ENCODE measurements at places on chromosomes 6 and 20.

DNA sequence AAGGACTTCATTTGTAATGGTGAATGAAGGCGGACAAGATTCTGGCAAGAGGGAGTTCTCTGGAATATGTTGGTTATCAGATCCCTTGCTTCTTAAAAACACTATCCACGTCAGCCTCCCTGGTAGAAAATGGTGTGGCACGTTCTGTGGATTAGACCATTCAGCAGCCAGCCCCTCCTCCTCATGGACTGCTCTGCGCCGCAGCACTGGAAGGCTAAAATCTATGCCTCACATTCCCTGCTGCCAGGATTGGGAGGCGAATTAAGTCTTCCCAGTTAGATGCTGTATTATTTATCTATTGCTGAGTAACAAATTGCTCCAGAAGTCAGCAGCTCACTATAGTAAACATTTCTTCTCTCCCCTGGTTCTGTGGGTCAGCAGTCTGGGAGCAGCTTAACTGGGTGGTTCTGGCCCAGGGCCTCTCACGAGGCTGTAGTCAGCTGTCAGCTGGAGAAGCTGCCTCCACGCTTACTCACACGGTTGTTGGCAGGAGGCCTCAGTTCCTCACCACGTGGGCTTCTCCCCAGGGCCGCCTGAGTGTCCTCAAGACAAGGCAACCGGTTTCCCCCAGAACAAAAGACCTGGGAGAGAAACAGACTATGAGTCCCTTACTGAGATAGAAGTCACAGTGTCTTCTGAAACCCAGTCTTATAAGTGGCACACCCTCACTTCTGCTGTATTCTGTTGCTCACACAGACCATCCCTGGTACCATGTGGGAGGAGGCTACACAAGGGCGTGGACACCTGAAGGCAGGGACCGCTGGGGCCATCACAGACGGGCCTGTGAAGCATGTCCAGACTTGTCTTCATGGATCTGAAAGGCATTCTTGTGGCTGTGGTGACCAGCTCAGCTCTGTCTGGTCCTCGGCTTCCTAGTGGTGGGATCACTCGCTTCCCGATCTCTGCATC lies 101.0 kb downstream of the NRN1 start:
- DNase-seq, result no peak

DNA sequence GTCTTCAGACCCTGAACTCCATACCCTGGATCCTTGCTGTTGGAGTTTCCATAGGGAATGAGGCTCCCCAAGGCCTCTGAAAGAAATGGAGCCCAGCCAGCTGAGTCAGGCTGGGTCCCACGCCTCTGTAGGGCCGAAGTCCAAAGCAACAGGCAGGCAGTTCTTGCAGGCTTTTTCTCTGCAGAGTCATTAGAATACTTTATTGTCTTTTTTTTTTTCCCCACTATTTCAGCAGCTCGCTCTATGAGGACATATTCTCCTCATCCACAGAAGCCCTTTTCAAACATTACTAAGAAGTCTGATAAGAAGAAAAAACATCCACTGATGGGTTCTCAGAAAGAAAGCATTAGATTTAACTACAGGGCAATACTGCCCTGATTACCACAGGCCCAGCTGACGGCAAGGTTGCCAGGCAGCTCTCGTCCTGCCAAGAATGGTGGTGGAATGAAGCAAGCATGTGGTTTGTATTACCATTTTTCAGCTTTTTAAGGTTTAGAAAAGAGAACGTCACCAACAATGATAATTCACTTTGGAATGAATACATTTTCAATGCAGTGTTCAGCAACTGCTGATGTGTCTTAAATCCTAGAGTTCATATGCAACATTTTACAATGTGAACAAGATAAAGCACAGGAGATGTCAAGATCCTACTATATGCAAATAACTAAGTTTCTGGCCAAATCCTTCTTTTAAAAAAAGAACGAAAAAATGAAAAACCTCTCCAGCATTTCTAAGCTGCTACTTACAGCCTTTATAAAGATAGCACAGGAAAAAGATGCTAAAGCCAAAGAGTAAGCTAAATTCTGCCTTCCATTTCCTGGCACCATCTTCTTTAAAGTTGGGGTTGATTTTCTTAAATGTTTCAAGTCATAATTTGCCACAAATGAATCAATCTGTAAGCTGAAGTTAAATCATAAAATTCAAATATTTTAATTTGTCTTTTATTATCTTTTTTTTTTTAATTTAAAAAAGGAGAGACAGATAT lies 223.6 kb upstream of the CITED2 start:
- no peak for DNase-seq

GRCh38 chr20:36818861-36819260 lies 45.3 kb upstream of the DSN1 start:
- no peak for DNase-seq

- no peak for DNase-seq
Observed at GRCh38 chr6:98514796-98515195, 319.6 kb upstream of the POU3F2 start.

GRCh38 chr6:39118921-39119320 lies 3.9 kb upstream of the SAYSD1 start:
- no peak for DNase-seq

DNA sequence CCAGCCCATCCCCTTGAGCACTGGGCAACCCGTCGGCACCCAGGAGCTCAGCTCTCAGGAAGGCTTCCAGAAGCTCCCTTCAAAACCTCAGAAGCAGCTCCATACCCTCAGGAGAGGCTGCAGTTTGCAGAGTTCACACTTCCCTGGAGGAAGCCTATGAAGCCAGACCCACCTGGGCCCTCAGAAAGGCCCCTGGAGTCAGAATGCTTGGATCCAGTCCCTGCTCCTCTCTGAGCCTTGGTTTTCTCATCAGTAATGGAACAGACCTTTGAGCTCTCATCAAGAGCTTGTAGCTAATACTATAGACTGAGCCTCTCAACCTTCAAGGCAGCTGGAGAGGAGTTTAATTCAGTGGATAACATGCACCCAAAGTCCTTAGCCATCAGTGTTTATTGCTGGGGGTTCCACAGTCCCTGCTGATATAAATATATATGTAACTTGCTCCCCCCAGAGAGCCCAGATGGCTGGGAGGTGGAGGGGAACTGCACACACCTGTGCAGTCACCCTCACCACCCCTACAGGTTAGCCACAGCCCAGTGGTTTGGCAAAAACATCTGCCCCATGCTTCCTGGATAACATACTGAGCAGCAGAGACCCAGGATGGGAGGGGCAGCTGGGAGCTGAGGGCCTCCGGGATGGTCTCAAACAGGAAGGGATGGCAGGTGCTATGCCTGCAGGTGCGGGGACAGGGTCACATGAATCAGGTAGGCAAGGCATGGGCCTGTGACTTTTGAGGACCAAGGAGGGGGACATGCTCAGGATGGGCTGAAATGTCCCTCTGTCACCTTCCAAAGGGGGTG lies 120.1 kb downstream of the SNX5 start:
- no peak for DNase-seq

DNA sequence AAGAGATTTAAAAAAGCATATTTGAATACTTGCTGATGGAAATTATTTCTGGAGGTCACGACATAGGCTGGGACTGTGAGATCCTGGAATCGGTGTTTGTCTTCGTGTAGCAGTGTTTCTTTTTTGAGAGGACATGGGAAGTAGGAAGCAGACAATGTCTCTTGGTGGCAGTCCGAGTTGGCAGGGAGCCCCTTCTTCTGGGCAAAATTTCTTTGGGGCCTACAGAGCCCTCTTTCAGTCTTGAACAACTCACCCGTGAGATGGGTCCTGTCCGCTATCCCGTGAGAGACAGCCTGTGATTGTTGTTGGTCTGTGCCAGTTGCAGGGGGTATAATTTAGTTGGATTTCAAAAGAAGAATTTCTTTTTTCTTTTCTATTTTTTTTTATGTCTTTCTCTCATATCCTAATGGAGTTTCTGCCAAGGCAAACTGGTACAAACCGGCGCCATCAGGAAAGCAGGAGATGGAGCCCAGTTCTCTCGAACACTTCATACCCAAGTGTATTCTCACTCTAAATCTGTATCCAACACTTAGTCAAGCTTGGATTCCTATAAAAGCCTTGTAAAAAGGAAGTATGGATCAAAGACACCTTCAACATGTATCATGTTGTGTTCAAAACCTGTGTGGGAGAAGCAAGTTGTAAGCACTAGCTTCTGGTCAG lies 785.1 kb downstream of the MAFB start:
- DNase-seq, result no peak

GRCh38 chr20:48194583-48194982 lies 409.3 kb upstream of the SULF2 start:
- DNase-seq, result no peak

DNA sequence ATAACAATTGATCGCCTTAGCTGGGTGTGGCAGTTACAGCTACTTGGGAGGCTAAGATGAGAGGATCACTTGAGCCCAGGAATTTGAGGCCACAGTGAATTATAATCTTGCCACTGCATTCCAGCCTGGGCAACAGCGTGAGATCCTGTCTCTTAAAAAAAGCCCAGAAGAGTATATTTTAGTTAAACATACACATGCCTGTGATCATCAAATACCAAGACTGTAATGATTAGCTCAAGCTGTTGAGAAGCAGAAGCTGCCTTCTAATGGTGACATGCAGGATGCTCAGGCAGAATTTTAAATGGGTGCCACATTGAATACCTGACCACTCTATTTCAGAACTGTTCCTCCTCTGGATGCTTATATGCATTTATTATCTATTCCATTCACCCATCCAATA lies 8.9 kb upstream of the TMEM14A start:
- DNase-seq, result no peak

GRCh38 chr20:19407736-19408135 lies 195.3 kb downstream of the SLC24A3 start:
- no peak for DNase-seq

- DNase-seq, result no peak
Observed at GRCh38 chr6:20434766-20435165, 33.1 kb downstream of the E2F3 start.

DNA sequence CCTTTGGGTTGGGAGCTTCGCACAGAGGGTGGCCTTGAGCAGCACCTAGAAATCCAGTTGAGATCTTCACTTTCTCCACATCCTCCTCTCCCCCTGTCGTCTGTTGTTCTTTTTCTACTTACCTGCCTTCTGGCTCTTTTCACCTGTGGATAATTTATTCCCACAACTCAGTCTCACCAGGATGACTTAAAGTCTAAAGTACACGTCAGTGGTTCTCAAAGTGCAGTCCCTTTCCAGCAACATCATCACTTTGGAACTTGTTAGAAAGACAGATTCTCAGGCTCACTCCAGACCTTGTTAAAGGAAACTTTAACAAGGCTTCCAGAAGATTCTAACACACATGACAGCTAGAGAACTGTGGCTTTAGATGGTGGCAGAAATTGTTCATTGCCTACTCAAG lies 27.7 kb upstream of the BCAS1 start:
- DNase-seq, result no peak

DNA sequence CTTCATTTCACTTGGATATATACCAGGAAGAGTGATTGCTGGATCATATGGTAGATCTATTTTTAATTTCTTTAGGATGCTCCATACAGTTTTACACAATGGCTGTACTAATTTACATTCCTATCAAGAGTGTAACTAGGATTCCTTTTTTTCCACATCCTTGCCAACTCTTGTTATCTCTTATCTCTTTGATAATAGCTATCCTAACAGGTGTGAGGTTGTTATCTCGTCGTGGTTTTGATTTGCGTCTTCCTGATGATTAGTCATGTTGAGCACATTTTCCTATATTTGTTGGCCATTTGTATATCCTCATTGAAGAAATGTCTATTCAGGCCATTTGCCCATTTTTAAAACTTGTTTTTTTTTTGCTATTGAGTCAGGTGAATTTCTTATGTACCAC lies 552.4 kb downstream of the RFPL4B start:
- DNase-seq, result no peak
